ENCODE measurements at places on chromosomes 12 and 14.

DNA sequence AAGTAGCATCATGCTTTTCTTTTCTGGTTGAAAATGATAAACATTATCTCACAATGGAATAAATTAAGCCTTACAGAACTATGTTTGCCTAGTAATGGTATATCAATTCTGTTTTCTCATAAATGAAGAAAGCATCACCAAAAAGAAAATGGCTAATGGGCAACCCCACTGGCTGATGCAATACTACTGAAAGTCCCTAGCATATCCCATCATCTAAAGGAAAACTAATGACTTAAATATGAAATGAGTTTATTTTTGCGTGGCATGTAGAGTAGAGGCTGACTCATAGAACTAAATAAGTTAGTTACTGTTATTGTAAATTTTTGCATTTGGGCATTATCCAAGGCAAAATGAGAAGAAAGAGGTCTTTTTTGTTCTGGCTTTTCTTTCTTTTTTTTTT lies 1156.3 kb upstream of the SEL1L start:
- DNase-seq: no peak

DNA sequence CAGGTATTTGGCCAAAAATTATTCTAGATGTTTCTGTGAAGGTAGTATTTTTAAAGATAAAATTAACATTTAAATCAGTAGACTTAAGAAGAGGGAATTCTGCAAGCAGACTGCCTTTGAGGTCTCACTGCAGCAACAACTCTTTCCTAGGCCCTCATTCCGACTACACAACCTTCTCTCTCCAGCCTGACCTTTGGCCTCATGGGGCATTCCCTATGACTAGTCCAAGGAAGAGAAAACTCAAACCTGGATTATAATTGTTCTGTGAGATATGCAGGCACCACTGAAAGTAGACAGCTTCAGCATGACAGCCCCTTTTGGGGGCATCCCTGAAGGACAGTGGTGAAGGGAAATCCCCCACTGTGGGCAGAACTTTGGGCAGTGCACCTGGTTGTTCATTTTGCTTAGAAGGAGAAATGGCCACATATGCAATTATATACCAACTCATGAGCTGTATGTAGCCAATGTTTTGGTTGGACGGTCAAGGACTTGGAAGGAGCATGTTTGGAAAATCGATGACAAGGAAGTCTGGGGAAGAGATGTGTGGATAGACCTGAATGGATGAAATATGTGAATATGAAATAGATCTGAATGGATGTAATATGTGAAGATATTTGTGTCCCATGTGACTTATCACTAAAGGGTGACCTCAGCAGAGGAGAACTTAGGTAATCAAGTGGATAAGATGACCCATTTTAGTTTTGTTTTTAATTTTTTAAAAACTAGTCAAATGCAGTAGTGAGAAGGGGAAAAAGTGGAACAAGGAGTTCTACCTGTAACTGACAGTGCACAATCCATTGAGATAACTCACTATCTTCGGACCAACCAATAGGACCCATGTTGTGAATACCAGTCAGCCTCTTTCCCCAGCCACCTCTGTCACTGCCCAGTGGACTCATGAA lies 233.3 kb upstream of the FOXN3 start:
- no peak for DNase-seq

GRCh38 chr12:123243671-123244262 lies 10.5 kb downstream of the MTRFR start:
- no peak for DNase-seq

DNA sequence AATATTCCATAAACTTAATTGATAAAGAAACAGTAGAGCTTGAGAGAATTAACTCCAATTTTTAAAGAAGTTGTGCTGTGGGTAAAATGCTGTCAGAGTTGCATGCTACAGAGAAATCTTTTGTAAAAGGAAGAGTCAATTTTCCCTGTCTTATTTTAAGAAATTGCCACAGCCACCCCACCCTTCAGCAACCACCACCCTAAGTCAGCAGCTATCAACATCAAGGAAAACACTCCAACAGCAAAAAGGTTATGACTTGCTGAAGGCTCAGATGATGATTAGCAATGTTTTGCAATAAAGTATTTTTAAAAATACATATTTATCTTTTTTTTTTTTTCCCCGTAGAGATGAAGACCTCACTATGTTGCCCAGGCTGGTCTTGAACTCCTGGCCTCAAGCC lies 6.5 kb upstream of the DRAM1 start:
- no peak for DNase-seq

- DNase-seq: no peak
These were observed 316.9 kb upstream of the E2F7 start for GRCh38 chr12:77382096-77382742.
